ENCODE measurements at places on chromosomes 5 and 9.

GRCh38 chr9:84542554-84542953 lies 127.0 kb upstream of the NTRK2 start:
- DNase-seq = no peak

- no peak for DNase-seq
Observed at GRCh38 chr9:105712773-105713172, 18.4 kb downstream of the TMEM38B start.

- DNase-seq = no peak
Observed at GRCh38 chr5:157513182-157513581, 53.2 kb downstream of the NIPAL4 start.

DNA sequence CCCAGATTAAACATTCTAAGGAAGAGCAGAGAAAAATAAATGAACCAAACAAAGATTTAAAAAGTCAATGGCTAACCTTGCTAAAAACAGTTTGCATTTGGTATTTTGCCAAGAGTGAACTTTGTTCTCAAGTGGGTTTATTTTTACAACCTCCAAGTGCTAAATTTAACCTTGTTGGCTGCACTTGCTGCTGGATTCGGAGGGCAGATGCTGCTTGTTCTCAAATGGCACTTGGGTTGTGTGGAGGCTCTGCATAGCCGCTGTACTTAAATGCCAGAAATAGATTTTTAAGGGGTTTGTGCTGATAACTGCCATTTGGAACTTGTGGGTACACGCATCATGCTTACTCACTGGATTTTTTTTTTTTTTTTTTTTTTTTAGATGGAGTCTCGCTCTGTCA lies 13.3 kb upstream of the SPATA24 start:
- DNase-seq = no peak

- no peak for DNase-seq
Observed at GRCh38 chr9:12640866-12641636, 52.1 kb upstream of the TYRP1 start.

GRCh38 chr5:120932480-120932879 lies 468.4 kb downstream of the PRR16 start:
- no peak for DNase-seq

DNA sequence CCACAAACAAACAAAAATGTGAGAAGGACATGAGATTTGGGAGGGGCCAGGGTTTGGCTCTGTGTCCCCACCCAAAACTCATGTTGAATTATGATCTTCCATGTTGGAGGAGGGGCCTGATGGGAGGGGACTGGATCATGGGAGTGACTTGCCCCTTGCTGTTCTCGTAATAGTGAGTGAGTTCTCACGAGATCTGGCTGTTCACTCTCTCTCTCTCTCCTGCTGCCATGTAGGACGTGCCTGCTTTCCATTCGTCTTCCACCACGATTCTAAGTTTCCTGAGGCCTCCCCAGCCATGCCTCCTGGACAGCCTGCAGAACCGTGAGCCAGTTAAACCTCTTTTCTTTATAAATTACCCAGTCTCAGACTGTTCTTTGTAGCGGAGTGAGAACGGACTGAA lies 118.7 kb downstream of the RXRA start:
- DNase-seq = no peak

DNA sequence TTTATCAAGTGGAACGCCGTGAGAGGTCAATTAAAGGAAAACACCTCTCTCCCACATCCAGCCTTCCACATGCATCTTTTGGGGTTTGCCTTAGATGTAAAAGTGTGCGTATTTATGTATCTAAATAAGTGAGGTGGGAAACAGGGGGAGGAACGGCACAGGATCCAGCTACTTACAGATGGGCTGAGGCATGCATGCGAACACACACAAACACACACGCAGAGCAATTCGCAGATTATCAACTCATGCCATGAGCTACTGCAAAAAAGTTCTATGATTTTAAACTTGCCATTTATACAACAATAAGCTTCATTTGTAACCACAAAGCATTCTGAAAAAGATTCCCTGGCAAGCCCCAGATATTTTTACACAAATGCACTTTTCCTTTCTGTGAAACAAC lies 242.1 kb downstream of the BNC2 start:
- no peak for DNase-seq

- no peak for DNase-seq
Observed at GRCh38 chr9:83656032-83656680, 33.2 kb downstream of the IDNK start.

GRCh38 chr9:3292311-3292710 lies 233.5 kb downstream of the RFX3 start:
- no peak for DNase-seq

DNA sequence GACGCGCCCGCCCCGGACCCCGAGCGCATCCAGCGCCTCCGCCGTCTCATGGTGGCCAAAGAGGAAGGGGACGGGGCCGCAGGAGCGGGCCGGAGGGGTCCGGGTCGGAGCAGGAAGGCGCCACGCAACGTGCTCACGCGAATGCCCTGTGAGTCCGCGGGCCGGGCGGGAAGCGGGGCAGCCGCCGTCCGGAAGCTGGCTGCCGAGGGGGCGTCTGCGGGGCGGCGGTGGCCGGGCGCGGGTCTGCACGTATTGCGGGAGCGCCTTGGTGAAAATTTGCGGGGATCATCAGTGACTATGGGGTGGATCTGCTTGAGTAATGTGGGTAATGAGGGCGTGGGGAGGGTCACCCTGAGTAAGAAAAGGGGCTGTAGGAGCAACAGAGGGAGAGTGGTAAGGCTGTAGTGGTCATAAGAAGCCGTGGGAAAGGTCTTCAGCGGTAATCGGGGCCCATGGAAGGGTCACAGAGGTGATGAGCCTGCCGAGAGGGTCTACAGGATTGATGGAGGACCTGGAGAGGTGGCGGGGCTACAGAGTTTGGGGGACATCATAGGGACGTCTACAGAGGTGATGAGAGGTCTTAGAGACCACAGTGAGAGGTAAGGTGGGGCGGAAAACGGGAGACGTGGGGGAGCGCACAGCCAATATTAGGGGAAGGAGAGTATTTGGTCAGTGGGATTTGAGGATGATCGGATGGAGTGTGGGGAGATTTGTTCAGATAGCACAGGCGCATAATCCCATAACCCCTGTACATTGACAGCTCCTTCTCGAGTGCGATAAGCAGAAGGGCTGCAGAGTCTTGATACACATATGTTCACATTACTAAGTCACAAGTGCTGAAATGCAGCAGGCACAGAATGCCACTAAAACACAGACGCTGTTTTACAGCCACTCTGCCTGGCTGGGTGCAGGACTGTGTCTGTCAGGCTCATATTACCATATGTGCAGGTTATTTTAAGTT lies 819 bp downstream of the LSM11 start:
- DNase-seq = no peak

- no peak for DNase-seq
Observed at GRCh38 chr9:83733739-83734138, 26.0 kb upstream of the UBQLN1 start.

DNA sequence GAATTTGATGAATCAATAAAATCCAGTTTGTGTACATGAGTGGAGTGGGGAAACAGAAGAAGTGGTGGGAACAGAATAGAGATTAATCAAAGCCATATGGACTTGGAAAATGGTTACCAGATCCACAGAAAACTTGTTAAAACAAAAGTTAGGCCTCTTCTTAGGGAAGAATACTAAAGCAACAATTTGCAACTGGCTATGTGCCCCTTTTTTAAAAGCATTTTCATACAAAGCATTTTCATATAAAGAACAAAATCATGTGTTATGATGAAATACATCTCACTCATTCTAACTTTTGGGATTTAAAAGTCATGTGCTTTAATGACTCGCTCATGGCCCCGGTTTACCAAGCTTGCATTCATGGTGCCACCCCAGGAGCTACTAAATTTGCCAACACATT lies 276.9 kb downstream of the EFNA5 start:
- no peak for DNase-seq

- DNase-seq = no peak
Observed at GRCh38 chr9:131926360-131926922, 153.2 kb downstream of the MED27 start.

GRCh38 chr5:80672140-80672736 lies 17.5 kb upstream of the DHFR start:
- DNase-seq = peak; percentile 17

DNA sequence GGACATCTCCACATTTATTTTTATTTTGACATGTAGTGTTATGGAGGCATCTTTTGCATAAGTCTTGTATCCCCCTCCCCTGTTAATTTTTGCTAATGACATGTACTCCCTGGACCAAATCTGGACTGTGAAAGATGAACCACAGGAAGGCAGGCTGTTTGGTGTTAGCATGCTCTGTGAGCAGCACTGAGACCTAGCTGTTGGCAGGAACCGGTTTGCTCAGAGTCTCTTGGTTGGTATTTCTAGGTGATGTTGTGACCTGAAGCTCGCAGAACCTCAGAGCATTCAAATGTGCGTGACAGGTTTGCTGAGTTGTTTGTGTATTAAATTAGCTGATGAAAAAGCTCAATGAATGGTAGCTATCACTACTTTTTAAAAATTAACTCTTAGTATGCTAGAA lies 53.6 kb upstream of the PHF2 start:
- no peak for DNase-seq

DNA sequence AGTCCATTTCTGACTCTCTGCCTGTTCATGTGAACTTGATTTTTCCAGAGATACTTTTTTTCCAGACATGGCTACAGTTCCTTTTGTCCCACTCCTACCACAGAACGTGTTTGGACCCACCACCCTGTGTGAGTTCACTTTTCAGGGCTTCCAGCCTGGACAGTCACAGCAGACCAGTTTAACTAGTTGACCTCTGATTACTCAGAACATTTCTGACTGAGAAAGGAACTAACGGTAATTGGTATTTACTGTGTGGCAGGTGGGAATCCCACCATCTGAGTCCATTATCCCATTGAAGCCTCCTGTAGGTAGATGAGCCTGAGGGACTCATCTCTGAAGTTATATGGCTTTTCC lies 210.1 kb downstream of the GOLPH3 start:
- no peak for DNase-seq
